ENCODE measurements at places on chromosomes 2 and 18.

GRCh38 chr2:6970976-6971480 is 53.8 kb downstream of the RNF144A start:
- no peak for DNase-seq

GRCh38 chr18:555705-556457 is 24.3 kb upstream of the CETN1 start:
- DNase-seq, result peak; percentile 16

GRCh38 chr2:33071591-33071990 is 124.8 kb downstream of the LTBP1 start:
- DNase-seq, result no peak

- DNase-seq, result no peak
Observed at GRCh38 chr2:4674007-4674406, 970.6 kb downstream of the DCDC2C start.

DNA sequence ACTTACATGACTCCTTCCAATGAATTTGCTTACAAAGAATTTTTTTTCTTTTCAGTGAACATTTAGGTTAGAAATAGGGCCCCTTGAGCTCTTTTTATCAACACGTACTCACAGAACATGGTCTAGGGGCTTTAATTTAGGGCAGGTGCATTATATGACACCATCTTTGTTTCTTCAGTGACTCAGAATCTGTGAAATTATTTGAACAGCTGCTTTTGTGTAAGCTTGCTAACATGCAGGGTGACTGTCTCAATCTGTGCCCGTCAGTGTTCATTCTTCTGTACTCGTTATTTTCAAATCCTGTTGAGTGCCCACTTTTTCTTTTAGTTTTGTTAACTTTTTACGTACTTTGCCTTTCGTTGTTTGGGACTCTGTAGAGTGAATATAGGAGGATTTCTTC is 52.8 kb upstream of the CABYR start:
- no peak for DNase-seq

- no peak for DNase-seq
Observed at GRCh38 chr2:85868822-85869221, 20.0 kb downstream of the ST3GAL5 start.

DNA sequence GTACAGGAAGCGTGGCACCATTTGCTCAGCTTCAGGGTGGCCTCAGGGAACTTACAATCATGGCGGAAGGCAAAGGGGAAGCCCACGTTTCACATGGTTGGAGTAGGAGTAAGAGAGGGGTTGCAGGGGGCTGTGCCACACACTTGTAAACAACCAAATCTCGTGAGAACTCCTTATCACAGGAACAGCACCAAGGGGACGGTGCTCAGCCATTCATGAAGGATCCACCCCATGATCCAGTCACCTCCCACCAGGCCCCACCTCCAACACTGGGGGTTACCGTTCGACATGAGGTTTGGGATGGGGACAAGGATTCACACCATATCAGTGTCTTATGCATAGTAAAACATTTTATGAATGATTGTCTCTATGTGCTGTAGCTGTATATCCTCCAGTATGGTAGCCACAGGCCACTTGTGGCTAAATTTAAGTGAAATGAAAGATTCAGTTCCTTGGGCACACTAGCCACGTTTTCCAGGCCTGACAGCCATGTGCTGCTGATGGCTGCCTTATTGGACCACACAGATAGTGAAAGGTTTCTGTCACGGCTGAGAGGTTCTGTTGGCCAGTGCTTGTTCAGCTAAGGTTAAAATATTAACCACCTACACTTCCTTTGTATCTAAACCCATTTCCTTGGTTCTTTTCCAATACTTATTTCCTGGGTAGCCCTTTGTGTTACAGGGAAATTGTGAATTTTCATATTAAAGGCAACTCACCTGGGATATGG is 77.3 kb downstream of the AGAP1 start:
- no peak for DNase-seq

- DNase-seq, result no peak
Observed at GRCh38 chr2:238096311-238097011, 3.7 kb upstream of the ESPNL start.

DNA sequence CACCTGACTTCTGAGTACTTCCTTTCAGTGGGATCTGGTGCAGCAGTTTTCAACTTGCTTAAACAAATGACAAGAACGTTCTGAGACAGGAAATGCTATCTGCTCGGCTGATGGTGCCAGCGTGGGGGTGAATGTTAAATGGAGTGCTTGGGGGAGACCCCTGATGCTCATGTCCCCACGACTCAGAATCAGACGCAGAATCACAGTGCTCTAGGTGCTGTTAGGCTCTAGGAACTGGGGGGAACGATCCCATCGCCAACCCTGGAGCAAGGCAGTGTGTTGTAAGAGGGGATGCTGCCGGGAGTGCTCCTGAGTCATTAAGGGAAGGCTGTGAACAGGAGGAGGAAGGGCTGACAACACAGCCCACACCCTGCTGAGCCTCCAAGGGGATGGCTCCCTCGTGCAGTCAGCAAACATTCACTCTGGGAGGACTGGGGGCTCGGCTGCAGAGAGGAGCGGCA is 34.1 kb upstream of the KCNF1 start:
- peak; percentile 38 for DNase-seq

Data from AG08395 (cell line).